ENCODE measurements at places on chromosomes 6 and 20. TPM values are rescaled to one million over a fixed set of nuclear protein-coding genes. Genes with fewer than 3 reads are reported as not detected.

GRCh38 chr6:20169786-20170185 lies 42.5 kb downstream of the MBOAT1 start:
- H3K4me1 ChIP-seq, result peaks cover 20% of the 10 kb centered on the region
- H3K27ac ChIP-seq, result peak overlapping the region; percentile 72
- H3K36me3 ChIP-seq, result no peaks in the 10 kb centered on the region
- no peak for DNase-seq
- no peak overlapping the region for H3K4me3 ChIP-seq
- no peaks in the 10 kb centered on the region for H3K27me3 ChIP-seq

GRCh38 chr6:14383393-14384174 lies 266.0 kb downstream of the CD83 start:
- H3K4me3 ChIP-seq, result no peak overlapping the region
- H3K27ac ChIP-seq, result no peak overlapping the region
- H3K36me3 ChIP-seq, result no peaks in the 10 kb centered on the region
- H3K27me3 ChIP-seq, result no peaks in the 10 kb centered on the region
- H3K4me1 ChIP-seq, result no peaks in the 10 kb centered on the region
- no peak for DNase-seq

GRCh38 chr6:7131390-7131789 lies 23.6 kb downstream of the RREB1 start:
- no peaks in the 10 kb centered on the region for H3K36me3 ChIP-seq
- DNase-seq, result no peak
- H3K4me1 ChIP-seq, result no peaks in the 10 kb centered on the region
- H3K27ac ChIP-seq, result no peak overlapping the region
- H3K27me3 ChIP-seq, result no peaks in the 10 kb centered on the region
- no peak overlapping the region for H3K4me3 ChIP-seq

DNA sequence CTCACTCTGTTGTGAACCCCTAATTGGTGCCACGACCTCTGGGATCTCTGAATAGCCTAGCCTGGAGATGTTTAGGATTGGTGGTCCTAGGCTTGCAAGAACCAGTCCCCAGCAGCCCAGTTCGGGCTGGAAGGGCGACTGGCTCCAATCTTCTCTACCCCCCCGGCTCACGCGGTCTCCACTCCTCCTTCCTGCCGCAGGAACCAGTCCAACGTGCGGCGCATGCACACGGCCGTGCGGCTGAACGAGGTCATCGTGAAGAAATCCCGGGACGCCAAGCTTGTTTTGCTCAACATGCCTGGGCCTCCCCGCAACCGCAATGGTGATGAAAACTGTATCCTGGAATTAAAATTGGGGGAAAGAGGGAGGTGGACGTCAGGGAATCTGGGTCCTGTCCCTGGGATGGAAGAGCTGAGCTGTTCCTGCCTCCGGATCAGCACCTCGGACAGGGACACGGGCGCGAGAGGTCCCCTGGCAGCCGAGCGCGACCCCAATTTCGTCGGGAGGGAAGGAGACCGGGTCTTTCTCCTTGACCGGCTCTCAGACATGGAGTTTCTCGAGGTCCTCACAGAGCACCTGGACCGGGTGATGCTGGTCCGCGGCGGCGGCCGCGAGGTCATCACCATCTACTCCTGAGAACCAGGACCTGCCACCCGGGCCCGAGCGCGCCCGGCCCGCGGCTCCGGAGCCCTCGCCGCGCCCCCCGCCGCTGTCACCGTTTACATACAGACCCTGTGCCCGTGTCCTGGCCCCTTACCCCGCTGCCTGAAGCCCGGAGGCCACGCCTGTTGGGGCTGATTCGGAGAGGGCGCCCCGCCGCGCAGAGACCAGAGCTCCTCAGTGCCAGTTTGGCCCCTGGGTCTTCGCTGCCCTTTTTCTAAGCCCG lies 28.2 kb downstream of the SLC12A5 start:
- DNase-seq, result peak; percentile 55
- no peak overlapping the region for H3K27ac ChIP-seq
- H3K4me3 ChIP-seq, result no peak overlapping the region
- H3K36me3 ChIP-seq, result peaks cover 21% of the 10 kb centered on the region

DNA sequence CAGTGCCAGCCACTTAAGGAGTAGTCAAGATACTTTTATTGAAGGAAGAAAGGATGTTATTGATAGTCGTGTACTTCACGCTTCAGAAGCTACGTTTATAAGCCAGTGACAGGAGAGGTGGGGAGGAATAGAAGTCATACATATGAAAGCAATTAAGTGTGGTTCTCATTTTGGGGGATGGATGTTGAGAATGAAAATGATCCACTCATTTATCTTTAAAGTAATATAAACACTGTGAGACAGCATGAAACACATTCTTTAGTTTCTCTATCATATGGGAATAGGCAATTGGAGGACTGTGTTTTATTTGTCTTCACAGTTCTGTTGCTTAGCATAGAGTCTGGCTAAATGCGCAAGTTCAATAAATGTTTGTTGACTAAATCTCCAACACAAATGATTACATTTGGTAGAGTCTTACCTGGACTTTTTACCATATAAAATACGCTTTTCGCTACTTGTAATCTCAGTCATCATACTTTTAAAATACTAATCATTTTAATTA lies 35.2 kb downstream of the AK9 start:
- H3K4me3 ChIP-seq, result no peak overlapping the region
- no peaks in the 10 kb centered on the region for H3K27me3 ChIP-seq
- DNase-seq, result no peak
- no peaks in the 10 kb centered on the region for H3K4me1 ChIP-seq
- H3K36me3 ChIP-seq, result no peaks in the 10 kb centered on the region

BPIFB4 gene
- not detected for total RNA-seq

ETV7 gene
- total RNA-seq, result 0.33 TPM

METTL24 gene
- total RNA-seq, result 1.2 TPM

TRIM15 gene
- total RNA-seq, result not detected

OOEP gene
- not detected for total RNA-seq
